Cortex of kidney (tissue), 1 donor: ENCODE measurements at places on chromosomes 6 and 20.

DNA sequence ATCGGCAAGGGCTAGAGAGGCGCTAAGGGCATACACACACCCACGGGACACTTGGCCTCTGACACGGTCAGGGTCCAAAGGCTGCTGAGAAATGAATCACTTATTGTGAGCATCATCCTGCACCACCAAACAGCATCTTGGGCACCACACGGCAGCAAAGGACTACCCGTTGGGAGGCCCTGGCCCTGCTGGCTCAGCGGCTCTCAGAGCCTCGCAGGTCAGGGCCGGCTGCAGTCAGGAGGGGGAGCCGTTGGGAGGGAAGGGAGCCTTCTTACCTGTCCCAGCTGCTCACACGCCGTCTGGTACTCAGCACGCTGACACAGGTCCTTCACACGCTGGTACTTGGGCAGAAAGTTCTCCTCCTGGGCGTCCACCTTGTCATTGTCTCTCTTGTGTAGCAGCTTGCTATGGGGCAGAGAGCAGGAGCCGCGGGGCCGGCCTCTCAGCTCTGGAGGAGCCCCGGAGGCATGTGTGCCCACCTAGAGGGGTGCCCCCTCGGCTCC, 109.0 kb downstream of the SULF2 start:
- no peak for DNase-seq

GRCh38 chr20:62224113-62224855, 4.2 kb upstream of the HRH3 start:
- DNase-seq: no peak

- no peak for DNase-seq
These were observed 1.4 kb downstream of the CTSZ start for GRCh38 chr20:59005523-59006166.

DNA sequence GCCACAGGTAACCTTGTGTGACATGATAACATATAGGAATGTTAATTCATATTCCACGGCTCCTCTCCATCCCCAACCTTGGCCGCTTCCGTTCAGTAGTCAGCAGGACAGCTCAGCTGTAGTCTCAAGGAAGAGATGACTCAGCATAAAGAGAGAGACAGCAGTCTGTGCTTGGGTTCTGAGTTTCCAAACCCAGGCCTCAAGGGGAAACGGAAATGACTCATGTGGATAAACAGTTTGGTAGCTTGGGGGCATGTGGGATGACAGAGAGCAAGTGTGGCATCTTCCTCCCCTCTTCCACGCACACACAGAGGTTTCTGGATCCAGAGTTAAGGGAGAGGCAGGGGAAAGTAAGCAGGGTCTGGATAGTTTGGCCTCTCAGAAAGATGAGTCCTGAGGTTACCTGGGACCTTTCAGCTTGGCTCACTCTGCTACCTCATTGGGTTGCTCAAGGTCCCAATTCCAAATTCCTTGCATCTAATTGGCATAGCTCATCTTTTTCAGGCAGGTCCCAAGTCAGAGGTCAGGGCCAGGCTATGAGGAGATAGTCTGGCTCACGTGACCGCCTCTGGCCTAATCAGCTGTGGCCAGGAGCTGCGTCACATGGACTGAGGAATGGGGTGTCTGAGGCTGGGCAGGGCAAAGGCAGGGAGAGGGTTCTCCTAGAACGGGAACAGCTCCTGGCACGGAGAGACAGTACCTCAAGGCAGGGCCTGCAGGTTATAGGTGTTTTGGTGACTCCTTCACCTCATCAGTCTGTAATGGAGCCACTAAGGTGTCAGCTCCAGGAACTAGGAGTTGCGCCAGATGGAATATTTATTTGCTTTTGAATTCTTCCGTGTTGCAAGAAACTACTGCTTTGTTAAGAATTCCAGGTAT, 36.5 kb upstream of the MLN start:
- DNase-seq: no peak

DNA sequence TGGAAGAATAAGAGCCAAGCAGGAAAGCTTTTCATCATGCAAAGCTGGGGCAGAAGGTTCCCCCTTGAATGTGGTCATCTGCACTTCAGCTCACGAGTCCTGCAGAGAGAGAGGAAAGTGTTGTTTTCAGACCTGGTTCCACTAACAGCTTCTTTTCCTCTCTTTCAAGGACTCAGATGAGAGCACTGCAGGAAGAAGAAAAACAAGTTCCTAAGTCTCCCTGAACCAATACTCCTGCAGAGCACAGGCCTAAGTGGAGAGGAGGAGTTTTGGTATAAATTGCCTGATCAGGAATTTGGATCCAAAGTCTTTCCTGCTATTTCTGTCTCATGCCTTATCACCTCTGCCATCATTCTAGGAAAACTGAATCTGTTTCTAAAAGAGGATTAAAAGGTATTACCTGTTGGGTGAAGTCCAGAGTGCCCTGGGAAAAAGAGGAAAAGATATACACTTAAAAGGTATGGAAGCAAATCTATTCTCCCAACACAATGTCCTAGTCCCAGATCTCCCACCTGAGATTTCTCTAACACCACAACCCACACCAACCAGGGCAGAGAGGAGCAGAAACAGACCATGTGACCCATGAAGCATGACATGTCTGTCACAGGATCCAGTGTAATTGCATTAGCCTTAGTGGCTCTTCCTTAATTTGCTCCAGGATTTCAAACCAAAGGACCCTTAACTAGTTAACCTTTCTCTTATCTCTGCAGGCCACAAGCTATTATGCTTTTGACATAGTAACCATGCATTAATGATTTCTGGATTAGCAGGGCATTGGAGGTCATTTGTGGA, 12.2 kb downstream of the HLA-DRB5 start:
- DNase-seq: no peak

- DNase-seq: no peak
These were observed 19.2 kb downstream of the ADRM1 start for GRCh38 chr20:62321975-62322374.
